ENCODE measurements at places on chromosomes 6 and 20. TPM values are rescaled to one million over a fixed set of nuclear protein-coding genes. Genes with fewer than 3 reads are reported as not detected.
A peak's percentile ranks its signal among the peaks of the same experiment; 100 is the strongest.

DNA sequence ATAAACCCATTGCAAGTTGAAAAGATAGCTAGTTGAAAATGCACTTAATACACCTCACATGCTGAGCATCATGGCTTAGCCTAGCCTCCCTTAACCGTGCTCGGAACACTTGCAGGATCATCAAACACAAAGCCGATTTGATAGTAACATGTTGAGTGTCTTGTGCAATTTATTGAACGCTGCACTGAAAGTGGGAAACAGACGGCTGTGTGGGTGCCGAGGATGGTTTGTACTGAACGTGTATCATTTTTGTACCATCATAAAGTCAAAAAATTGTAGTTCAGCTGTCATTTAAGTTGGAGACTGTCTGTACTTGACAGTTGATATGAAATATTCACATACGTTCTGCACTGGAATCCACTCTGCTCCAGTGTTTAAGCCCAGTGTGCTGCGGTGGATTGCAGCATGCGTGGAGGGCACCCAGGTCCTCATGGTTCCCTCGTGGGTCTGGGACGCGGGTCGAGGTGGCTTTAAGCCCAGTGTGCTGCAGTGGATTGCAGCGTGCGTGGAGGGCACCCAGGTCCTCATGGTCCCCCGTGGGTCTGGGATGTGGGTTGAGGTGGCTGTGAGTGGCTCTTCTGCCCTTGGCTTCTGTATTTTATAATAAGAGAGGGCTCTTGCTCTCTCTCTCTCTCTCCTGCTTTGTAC, 77.0 kb downstream of the CDH4 start:
- ATAC-seq, result no peak

GRCh38 chr6:51266604-51267003, 447.9 kb downstream of the TFAP2B start:
- ATAC-seq, result no peak

GRCh38 chr6:135519348-135519747, 21.8 kb upstream of the AHI1 start:
- peak; percentile 87 for ATAC-seq

DNA sequence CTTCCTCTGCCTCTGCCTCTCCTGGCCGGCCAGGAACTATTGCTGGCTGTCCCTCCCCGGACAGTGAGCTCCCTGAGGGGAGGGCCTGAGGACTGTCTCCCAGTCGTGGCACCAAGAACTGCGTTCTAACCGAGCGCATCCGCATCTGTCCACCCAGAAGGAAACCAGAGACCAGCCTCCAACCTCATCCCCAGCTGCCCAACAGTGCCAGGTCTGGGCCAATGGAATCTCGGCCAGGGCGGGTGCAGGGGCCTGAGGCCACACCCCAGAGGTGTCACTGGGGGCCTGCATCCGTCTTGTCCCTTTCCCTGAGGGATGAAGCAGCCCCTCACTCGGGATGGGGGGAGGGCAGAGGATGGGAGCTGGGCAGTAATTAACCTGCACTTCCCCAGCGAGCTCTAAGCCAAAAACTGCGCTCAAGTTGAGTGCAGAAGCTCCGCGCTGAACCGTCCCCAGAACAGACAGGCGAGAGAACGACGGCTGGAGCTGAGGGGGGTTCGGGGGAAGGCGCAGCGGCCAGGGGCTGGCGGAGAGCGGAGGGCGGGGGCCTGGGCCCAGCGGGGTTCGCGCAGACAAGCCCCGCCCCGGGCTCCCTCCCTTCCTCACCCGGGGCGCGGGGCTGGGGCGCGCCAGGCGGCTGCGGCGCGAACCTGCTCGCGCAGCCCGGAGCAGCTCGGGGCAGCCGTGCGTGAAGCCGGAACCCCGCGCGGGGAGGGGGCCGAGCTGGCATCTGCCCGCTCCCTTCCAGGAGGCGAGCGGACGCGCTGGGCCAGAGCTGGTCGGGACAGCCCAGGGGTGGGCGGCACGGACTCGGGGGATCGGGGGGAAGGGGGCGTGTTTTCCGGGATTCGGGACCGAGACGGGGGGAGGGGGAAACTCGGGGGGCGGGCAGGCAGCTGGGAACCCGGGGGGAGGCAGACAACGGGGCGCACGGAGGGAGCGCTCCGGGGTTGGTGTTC, 1.4 kb downstream of the TFEB start:
- peak; percentile 64 for ATAC-seq

GRCh38 chr6:87965806-87966205, 81.8 kb upstream of the SPACA1 start:
- no peak for ATAC-seq

DNA sequence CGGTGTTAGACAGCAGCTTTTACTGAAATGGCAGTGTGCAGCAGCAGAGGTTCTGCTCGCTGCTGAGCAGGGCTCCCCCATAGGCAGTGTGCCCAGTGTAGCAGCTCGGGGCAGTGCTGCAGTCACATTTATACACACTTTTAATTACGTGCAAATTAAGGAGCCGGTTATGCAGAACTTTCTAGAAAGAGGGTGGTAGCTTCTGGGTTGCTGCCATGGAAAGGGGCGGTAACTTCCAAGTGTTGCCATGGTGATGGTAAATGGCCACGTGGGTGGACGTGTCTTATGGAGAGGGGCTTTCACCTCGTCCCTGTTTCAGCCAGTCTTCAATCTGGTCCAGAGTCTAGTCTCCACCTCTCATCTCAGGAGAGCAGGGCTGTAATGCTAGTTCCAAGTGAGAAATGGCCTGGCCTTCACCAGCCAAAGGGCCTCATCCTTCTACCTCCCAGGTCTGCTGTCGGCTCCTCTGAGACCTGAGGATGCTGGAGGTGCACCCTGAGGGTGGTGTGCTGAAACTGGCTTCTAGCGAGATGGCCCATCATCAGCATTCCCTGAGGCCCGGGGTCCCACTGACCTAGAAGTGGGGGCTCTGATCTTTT, 180.5 kb upstream of the PMEPA1 start:
- no peak for ATAC-seq

GRCh38 chr6:7189101-7189758, 81.5 kb downstream of the RREB1 start:
- no peak for ATAC-seq

DNA sequence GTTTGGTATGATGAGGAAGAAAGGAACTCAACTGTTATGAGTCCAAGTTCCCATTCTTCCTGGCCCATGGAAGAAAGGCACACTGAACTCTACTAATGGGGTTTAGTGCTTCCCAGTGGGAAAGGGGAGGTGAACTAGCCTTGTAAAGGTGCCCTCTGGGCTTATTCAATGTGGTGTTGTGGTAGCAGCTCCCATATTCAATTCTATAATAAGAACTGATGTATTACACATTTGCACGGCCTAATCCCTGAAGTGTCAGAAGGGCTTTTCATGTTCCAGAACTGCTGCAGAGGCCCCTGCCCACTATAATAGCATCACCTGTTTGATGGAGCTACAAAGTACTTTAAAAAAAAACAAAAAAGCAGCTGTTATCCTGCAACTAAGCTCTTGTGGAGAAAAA, 17.1 kb downstream of the PRKN start:
- ATAC-seq, result no peak

GRCh38 chr20:44572551-44573500, 9.6 kb upstream of the PKIG start:
- ATAC-seq, result no peak

GRCh38 chr6:90678049-90678779, 91.3 kb upstream of the MAP3K7 start:
- ATAC-seq, result no peak

DNA sequence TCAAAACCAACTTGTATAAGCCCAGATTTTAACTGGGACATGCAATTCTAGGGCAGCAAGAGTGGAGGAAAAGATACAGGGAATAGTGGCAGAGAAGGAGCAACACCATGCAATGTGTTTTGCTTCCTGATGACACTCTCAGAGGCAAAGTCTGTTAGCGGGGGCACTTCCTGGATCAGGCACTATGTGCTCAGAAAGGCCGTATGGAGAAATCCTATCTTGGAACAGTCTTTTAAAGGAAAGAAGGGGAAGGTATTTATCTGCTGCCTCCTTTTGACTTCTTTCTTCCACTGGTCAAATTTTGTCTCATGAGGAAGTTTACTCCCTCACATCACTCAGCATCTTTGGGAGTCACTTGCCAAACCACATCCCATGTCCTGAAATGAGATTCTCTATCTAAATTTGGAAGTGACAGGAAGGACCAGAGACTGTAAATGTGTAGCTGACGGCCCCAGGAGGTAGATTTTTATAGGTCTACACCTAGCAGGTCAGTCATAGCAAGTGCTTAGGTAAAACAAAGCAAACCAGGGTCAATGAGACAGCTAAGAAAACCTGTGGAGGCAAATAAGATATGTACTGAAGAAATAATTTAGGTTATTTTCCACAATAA, 91.7 kb upstream of the ELOVL5 start:
- peak; percentile 30 for ATAC-seq

- no peak for ATAC-seq
These were observed 1348.5 kb downstream of the GRIK2 start for GRCh38 chr6:102742028-102742427.

- ATAC-seq, result no peak
These were observed 83.6 kb downstream of the PFDN4 start for GRCh38 chr20:54291339-54292010.

DNA sequence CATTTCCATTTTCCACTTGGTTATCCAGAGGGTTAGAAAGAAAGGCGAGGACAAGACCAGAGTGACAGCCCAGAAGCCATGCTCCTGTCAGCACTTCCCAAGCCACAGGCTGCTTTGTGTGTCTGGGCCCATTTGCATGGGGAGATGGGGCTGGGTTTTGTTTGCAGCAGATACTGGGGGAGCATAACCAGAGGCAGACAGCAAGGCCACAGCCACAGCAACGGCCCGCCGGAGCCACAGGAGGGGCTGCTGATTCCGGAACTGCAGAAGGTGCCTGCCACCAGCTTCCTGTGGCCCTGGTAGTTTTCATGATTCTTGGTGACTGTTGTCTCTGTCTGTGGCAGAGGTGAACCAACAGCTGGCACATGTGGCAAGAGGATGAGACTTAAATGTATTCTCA, 106.6 kb downstream of the DLL1 start:
- ATAC-seq, result no peak

GRCh38 chr6:41174610-41175009, 11.7 kb upstream of the TREM2 start:
- ATAC-seq, result no peak

- no peak for ATAC-seq
These were observed 59.8 kb upstream of the HIVEP1 start for GRCh38 chr6:11952316-11952715.

GRCh38 chr20:46688151-46689081, 828 bp downstream of the TP53RK start:
- no peak for ATAC-seq

- ATAC-seq, result no peak
These were observed 707.9 kb downstream of the RFPL4B start for GRCh38 chr6:113055061-113055460.

- no peak for ATAC-seq
These were observed 316.2 kb downstream of the KIF16B start for GRCh38 chr20:16257021-16257420.

DNA sequence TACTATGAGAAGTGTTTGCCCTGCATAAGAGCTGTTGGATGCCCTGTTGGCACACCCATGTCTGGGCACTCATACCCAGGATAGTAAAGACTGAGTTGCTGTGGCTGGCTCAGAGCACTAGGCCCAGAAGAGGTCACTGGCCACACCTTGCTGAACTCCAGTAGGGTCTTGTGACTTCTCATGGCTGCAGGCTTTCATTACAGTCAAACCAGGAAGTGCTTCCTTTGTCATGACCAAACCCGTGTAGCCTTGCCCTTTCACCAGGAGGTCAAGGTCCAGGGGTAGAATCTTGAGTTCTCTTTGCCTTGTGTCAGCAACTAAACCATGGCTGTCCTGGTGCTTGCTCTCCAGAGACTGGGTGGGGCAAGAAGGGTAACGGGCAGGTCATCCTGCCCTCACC, 49.5 kb downstream of the CD164 start:
- ATAC-seq, result no peak

GRCh38 chr6:117555882-117556498, 46.3 kb downstream of the GOPC start:
- ATAC-seq, result no peak

- peak; percentile 40 for ATAC-seq
These were observed 116.3 kb upstream of the CHD6 start for GRCh38 chr20:41734506-41734945.

DNA sequence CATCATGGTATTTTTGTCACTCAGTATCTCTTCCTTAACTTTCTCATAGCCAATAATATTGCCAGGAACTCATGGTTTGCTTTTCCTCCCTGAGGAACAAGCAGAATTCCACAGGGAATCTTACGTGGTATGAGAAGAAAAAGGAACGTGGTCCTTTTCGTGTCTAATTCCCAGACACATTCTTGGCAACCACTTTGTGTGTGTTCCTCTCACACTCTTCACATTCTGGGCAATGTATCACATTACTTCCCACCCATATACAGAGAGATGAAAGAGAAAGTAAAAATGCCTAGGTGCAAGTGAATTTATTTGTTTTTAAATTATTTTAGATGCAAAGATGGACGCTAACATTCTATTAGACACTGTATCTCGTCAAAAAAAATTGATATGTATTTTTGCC, 102.7 kb downstream of the PTPRK start:
- ATAC-seq, result no peak

SUMO4 gene
- 16.4 TPM for total RNA-seq

FOXS1 gene
- total RNA-seq, result not detected

MACROD2 gene
- total RNA-seq, result not detected

TMEM151B gene
- total RNA-seq, result 0.05 TPM

PLA2G7 gene
- not detected for total RNA-seq

DAAM2 gene
- total RNA-seq, result not detected

OR12D3 gene
- not detected for total RNA-seq

HAO1 gene
- not detected for total RNA-seq

PRSS35 gene
- total RNA-seq, result not detected

SAMD10 gene
- 32.7 TPM for total RNA-seq

OLIG3 gene
- total RNA-seq, result 3.5 TPM

SOX12 gene
- 4.0 TPM for total RNA-seq
